ENCODE measurements at places on chromosomes 3 and 15.

GRCh38 chr3:105101603-105102002 lies 265.1 kb upstream of the ALCAM start:
- no peak for DNase-seq

GRCh38 chr3:181176601-181177000 lies 187.1 kb upstream of the DNAJC19 start:
- peak; percentile 5 for DNase-seq

GRCh38 chr15:93270937-93271467 lies 182.0 kb upstream of the RGMA start:
- DNase-seq = no peak

GRCh38 chr3:146921693-146922092 lies 316.5 kb upstream of the PLSCR5 start:
- no peak for DNase-seq

DNA sequence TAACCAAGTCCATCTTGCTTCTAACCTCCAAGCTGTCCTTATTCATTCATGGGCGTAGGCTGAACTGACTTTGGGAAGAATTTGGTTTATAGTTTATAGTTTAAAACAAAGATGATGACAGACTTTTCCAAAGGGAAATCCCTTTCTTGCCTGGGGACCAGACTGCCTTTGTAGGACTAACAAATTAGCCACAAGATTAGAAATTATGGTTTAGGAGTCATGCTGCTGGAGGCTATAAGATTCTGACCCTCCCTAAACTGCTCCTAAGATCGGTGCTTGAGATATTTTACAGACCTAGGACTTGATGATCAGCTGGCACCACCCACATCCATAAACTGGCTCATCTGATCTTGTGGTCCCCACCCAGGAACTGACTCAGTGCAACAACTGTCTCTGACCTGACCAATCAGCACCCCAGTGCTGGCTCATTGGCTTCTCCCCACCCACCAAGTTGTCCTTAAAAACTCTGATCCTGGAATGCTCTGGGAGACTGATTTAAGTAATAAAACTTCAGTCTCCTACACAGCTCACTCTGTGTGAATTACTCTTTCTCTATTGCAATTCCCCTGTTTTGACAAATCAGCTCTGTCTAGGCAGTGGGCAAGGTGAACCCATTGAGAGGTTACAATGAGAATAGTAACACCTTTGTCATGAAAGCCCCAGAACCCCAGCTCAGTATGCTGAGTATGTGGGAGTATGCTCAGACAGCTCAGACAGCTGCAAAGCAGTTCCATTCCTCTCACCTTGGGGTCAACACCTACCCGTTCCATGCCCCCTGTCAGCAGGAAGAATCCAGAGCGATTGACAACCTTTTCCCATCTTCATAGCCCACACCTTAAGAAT lies 51.6 kb upstream of the C15orf39 start:
- DNase-seq = peak; percentile 99

- no peak for DNase-seq
Observed at GRCh38 chr3:43388915-43389314, 102.6 kb downstream of the SNRK start.

DNA sequence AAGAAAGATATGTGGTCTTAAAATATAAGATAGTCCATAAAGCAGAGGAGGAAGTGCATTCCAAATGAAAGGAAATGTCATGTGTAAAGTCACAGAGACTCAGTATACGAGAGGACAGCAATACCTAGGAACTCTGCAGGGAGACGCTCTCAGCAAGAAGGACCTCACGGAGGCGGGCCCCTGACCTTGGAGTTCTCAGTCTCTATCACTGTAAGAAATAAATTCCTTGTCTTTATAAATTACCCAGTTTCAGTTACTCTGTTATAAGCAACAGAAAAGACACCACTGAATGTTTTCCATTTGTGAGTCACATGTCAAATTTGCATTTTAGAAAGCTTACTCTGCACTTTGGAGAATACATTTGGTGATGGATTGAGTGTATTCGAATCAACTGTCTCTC lies 140.6 kb downstream of the GBE1 start:
- DNase-seq = no peak

DNA sequence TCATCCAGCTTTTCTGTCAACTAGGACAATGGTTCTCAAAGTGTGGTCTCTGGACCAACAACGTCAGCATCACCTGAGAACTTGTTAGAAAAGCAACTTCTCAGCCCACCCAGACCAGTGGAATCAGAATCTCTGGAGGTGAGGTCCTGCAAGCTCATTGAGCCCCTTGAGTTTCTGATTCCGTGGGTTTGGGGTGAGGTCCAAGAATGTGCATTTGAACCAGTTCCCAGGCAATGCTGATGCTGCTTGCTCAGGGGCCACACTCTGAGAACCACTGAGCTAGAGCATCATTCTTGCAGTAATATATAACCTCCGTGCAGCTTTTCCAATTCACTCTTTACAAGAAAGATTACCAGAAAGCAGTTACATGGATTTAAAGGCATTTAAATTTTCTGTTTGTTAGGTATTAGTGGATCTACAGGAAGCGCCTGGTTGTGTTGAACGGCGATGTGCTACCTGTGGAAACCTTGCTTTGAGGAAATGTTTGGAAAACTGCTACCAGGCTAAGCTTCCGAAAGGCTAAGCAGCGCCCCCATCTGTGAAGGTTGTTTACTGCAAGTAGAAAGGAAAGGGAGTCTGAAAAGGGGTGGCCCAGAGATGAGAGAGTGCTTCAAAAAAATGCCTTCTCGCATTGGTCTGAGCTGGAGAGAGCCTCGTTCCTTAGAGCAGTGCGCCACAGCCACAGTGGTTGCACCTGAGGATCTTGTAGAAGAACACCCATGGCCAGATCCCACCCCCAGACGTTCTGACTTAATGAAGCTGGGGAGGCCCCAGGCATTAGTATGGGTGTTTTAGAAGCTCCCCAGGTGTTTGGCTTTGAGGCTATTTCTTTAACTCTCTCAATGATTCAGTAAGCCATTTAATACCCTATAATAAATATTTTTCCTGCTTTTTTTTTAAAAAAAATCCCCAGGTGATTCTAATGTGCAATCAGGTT lies 50.0 kb downstream of the RLBP1 start:
- peak; percentile 52 for DNase-seq

DNA sequence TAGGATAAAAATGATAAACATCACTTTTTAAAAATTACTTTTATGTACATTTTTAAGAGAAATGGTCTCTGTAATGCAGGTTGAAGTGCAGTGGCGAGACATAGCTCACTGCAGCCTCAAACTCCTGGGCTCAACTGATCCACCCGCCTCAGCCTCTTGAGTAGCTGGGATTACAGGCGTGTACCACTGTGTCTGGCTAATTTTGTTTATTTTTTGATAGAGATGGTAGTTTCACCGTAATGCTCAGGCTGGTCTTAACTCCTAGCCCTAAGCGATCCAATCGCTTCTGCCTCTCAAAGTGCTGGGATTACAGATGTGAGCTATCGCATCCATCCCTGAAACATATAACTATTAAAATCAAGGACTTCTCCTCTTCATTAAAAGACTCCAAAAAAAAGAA lies 63.1 kb upstream of the CSPG5 start:
- DNase-seq = no peak

DNA sequence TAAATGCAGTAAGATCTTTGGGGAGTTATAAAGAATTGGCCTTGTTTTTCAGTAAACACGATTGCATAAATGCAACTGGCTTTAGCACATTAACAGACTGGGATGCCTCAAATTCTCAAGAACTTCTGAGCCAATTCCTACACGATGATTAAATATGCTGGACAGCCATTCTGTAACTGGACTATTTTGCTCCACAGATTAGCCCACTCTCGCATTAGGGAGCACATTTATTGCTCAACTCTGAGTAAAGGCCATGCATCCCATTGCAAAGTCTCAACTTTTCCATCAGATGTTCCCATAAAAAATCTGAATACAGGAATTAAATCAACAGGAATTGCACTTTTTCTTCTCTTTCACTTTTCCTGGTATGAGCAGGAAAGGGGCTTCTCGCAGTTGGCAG lies 66.7 kb upstream of the PRICKLE2 start:
- peak; percentile 88 for DNase-seq

- DNase-seq = peak; percentile 65
Observed at GRCh38 chr3:149553781-149554451, 79.4 kb downstream of the TM4SF4 start.

DNA sequence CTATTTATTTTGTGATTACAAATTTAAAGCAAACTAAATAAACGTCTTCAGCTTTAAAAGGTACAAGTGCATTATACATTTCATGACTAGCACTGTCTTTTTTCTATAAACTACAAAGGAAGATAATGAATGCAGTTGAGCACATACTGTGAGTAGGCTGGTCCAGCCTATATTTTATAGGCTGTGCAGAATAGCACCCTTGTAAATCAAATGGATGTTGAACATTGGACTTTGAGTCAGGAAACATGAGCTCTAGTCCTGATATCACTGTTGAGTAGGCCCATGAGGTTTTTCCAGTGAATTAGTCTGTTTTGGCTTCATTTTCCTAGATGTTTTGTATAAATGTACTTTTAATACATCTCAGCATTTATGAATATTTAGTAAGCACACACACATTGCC lies 447.3 kb upstream of the KCNMB2 start:
- no peak for DNase-seq

DNA sequence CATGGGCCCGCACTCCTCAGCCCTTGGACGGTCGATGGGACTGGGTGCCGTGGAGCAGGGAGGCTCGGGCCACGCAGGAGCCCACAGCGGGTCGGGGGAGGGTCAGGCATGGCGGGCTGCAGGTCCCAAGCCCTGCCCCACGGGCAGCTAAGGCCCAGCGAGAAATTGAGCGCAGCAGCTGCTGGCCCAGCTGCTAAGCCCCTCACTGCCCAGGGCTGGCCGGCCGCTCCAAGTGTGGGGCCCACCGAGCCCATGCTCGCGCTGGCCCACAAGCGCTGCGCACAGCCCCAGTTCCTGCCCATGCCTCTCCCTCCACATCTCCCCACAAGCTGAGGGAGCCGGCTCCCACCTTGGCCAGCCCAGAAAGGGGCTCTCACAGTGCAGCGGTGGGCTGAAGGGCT lies 259.4 kb downstream of the VGLL3 start:
- DNase-seq = no peak

- DNase-seq = no peak
Observed at GRCh38 chr15:58392611-58393161, 39.1 kb upstream of the LIPC start.

DNA sequence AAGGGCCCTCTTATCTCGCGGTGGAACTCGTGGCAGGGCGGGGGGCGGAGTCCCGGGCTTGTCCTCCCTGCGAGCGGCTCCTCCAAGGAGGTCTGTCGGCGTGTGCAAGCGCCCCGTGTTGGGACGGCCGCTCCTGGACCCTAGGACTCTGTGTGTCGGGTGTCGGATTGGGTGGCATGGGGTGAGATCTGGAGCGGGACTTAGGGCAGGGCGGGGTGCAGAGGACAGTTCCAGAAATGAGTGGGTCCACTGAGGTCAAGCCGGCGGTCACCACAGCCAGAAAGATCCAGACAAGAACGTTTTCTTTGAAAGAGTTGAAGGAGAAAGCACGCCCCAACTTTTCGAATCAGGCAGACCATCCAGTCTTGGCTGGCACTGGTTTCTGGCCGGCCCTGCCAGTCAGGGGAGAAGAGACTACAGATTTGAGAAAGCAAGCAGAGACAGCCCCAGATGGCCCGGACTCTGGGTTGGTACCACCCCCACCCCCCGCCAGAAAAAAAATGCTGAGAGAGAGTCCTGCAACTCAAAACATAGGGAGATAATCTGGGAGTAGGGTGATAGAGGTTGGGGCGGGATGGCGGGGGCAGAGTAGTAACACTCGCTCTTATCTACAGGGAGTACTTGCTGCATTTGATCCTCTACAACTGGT lies 784 bp upstream of the CISH start:
- no peak for DNase-seq

GRCh38 chr3:177211503-177212277 lies 14.4 kb upstream of the TBL1XR1 start:
- DNase-seq = no peak

- no peak for DNase-seq
Observed at GRCh38 chr3:41482134-41482533, 282.8 kb downstream of the CTNNB1 start.

All from EH (cell line).